ENCODE measurements at places on chromosomes 4 and X.

DNA sequence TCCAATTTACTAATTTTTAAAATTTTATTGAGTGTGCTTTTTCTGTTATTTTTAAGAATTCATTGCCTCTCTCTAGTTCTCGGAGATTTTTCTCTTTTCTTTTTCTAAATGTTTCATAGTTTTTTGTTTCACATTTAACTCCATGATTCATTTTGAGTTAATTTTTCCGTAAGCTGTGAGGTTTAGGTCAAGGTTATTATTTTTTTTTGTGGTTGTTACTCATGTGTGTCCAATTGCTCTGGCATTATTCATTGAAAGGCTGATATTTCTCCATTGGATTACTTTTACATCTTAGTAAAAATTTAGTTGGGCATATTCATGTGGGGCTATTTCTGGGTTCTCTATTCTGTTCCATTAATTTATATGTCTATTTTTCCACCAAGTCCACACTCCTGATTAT lies 220.8 kb downstream of the MID1IP1 start:
- DNase-seq: no peak

- DNase-seq: no peak
Measured at GRCh38 chr4:124183926-124184325, 528.6 kb downstream of the ANKRD50 start.

DNA sequence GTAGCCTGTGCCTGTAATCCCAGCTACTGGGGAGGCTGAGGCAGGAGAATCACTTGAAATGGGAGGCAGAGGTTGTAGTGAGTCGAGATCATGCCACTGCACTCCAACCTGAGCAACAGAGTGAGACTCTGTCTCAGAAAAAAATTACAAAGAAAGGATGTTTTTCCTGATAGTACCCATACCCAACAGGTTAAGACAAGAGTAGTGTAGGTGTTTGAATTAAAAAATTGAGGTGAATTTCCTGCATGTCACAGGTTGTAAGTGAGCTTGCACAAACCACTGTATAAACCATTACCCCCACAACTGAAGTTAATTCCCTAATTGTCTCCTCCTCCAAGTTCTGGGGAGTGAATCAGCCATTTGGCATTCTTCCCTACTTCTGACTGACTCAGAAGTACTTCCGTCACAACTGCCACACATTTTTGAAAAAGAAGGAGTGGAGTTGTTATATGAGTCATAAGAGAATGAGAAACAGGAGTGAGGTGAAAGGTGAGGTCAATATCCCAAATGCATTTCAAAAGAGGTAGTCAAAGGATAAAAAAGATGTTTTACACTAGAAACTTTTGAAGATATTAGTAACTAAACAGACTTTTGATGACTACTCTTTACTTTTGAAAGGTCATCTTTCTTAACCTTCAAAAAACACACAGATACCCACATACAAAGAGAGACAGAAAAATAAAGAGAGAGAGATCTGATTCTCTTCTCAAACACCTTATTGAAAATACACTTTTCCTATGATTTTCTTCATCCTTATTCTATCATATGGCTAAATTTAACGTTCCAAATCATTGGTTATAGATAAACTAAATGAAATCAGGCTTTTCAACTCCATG lies 134.5 kb downstream of the BTC start:
- DNase-seq: no peak

DNA sequence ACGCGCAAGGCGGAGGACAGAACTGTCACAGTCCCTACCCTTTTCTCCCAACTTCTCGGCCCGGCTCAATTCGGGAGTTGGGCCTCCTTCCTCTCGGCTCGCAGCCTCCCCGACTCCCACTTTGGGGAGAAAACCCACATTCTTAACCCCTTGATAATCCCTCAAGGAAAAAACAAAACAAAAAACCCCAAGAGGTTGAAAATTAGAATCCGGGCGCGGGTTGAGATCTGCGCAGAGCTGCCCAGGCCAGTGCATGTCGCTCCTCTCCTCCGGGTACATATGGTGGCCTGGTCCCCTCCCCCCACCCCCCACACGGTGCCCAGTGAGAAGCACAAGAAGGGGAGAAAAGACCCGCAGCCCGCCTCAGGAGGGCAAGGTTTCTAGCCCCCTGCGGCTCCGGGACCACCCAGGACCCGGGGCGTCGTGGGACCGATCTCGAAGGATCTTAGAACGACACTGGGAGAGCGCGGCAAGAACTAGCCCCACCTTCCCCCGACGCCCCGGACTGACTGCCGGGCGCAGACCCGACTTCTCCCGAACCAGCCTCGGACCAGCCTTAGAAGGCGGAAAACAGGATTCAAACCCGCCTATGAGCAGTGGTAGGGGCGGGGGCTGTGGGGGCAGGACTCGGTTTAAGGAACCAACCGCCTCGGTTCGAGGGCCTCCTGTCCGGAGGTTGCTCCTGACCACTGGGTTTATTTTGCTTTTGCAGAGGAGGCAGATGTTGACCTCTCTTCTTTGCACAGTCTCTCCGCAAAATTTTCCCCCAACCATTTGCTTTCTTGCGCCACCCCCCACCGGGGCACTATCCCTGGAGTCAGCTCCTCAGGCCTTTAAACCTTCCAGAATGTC lies 2.5 kb upstream of the PDGFRA start:
- no peak for DNase-seq

DNA sequence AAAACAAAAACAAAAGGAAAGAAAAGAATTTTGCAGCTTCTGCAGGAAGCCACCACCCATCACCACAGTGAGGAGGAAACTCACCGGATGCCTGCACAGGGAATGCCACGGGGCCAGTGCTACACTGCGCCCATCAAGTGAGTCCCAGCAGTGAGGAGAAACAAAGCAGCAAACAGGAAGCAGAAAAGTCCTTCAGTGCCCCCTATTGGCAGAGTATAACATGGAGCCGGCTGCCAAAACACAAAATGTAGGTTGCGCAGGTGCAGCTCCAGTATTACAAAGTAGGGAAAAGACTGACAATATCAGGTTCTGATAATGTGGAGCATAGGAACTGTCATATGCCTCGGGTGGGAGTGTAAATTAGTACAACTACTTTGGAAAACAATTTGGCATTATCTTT lies 23.3 kb upstream of the SCML2 start:
- DNase-seq: peak; percentile 14

Measured in activated naive CD4-positive, alpha-beta T cell treated with anti-CD3 and anti-CD28 coated beads, Interleukin-2, amount 50 U/mL, for 16 hours (primary cell).